ENCODE measurements at places on chromosomes 2 and 18.

GRCh38 chr2:129782633-129782990 is 196.9 kb upstream of the RAB6C start:
- no peak for DNase-seq

- no peak for DNase-seq
Observed at GRCh38 chr2:209840434-209840833, 68.8 kb downstream of the UNC80 start.

DNA sequence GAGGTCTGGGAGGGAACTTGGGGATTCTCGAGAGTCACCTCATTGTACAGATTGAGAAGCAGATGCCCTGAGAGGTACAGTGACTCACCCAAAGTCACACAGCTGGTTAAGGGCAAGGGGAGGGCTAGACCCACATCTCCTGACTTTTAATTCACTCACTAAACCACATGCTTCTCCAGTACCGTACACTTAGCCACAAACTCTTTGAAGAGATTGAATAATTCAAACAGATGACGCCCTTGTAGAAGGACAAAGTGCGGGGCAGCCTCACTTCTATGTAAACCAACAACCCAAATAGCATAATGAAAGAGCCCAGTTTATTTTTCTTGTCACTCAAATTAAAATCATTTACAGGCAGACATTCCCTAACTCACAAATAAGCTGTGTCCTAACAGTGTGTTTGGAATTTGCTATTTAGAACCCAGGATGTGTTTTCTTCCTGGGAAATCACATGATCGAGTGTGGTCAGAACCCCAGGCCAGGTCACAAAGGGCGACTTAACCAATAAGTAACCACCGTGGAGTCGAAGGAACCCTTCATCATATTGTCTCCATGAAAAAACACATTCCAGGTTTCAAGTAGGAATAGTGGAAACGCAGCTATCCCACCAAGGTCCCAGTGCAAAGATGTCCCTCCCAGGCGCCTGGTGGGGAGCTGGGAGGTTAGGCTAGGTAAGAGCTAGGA is 35.8 kb upstream of the PTPN4 start:
- DNase-seq = no peak

- DNase-seq = no peak
Observed at GRCh38 chr2:123532994-123533393, 492.1 kb upstream of the CNTNAP5 start.

GRCh38 chr2:67075530-67076238 is 321.4 kb upstream of the ETAA1 start:
- DNase-seq = no peak

DNA sequence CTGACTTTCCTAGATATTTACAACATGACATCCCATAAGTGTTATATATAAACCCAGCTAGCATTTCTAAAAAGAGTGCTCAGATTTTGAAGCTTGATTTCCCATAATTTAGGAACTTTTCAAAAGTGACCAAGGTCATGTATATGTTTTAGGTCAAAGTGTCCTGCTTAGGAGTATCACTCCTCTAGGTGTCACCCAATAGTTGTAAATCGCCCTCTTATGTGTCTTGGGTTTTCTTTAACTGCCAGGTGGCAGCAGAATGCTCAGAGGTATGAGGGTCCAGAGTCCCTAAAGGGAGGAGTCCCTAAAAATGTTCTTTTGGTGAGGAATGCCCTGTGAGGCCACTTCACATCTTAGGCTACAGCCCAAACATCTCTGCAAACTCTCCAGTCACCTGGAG is 358.3 kb downstream of the CELF4 start:
- DNase-seq = no peak

Measured in stimulated activated naive CD4-positive, alpha-beta T cell (primary cell).